ENCODE measurements at places on chromosomes 7 and 10.

DNA sequence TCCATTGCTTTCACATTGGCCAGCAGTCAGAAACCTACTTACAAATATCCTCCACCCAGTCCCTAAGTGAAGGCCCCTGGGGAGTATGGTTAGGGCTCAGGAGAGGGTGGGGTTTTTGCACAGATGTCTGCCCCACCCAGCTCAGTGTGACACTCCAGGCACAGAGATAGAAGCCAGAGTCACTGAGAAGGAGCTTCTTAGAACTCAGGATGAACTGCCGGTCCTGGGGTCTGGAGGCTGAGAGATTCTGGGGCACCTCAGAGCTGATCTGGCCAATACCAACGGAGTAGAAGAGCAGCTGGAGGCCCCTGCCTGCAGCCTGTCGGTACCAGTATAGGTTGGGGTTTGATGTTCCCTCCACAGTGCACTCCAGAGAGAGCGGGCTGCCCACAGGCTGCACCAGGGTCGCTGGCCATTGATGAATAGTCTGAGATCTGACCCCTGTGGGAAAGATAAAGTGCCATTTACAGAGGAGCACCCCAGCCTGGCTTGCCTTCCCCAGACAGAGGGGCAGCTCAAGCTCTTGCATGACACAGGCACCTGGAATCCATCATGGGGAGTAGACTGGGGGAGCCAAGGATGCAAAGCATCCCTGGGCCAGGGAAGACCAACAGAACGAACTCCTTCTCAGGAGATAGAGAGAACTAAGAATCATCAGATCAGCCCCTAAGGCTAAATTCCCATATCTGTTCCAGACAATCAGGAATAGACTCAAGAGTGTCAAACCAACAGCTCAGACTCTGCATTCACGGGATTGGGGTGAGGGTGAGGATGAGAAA is 41.9 kb downstream of the PRSS2 start:
- no peak for DNase-seq

GRCh38 chr7:96991546-96992191 is 13.7 kb upstream of the DLX6 start:
- DNase-seq: no peak

GRCh38 chr10:68084469-68084868 is 9.4 kb upstream of the HERC4 start:
- DNase-seq: no peak

DNA sequence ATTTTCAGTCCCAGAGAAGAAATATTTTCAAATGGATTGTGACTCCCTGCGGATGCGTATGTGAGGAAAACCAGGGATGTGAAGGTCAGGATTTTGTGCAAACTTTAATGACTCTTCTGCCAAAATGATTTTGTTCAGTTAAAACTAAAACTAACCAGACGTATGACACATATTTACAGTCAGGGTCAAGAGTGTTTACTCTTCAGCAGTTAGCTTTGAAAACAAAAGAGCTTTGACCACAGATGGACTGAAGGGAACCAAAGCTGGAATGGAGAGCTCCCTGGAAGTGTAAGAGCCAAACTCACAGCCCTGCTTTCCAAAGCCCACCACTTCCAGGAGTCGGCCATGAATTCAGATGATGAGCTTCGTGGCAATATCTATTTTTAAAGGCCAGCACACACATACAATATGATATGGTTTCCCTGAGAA is 15.5 kb downstream of the SVIL start:
- DNase-seq: no peak

GRCh38 chr7:34315032-34315431 is 343.0 kb upstream of the NPSR1 start:
- no peak for DNase-seq

DNA sequence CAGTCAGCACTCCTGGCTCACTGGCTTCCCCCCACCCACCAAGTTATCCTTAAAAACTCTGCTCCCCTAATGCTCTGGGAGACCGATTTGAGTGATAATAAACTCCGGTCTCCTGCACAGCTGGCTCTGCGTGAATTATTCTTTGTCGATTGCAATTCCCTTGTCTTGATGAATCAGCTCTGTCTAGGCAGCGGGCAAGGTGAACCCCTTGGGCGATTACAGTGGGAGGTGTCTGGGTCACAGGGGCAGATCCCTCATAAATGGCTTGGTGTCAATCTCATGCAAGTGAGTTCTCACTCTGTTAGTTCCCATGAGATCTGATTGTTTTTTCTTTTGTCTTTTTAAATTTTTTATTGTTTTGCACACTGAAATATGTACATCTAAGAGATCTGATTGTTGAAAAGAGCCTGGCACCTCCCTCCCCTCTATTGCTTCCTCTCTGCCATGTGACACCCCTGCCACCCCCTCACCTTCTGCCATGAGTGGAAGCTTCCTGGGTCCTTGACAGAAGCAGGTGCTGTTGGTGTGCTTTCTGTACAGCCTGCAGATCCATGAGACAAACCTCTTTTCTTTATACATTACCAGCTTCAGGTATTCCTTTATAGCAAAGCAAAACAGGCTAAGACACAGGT is 20.5 kb downstream of the OTUD1 start:
- DNase-seq: no peak

- DNase-seq: no peak
These were observed 19.2 kb upstream of the SEC61G start for GRCh38 chr7:54778166-54778565.

- no peak for DNase-seq
These were observed 882.6 kb downstream of the GRM8 start for GRCh38 chr7:126370038-126370668.

GRCh38 chr10:92173996-92174395 is 116.9 kb downstream of the CPEB3 start:
- no peak for DNase-seq

- DNase-seq: no peak
These were observed 297.8 kb upstream of the SEMA3A start for GRCh38 chr7:84492098-84493034.

DNA sequence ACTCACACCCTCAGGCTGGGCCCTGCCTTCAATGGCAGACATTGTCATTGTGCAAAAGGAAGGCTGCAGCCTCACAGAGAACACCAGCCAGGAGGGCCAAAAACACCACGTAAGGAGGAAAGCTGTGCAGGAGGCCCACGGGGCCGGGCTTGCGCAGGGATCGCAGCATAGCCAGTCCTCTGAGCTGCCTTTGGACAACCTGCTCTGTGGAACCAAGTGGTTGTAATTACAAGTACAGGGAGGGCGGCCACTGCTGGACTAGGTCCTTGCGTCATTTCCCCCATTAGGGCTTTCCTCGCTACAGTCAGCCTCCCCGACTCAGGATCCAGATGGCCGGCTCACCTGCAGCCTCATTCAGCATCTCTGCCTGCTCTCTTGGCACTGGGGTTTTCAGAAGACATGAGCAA is 66.9 kb downstream of the FAM53B start:
- no peak for DNase-seq

GRCh38 chr7:151232917-151233701 is 826 bp downstream of the CHPF2 start:
- no peak for DNase-seq

- DNase-seq: no peak
These were observed 80.7 kb downstream of the SLC37A3 start for GRCh38 chr7:140317597-140317996.

- no peak for DNase-seq
These were observed 58.9 kb downstream of the SH2D4B start for GRCh38 chr10:80596391-80597257.

DNA sequence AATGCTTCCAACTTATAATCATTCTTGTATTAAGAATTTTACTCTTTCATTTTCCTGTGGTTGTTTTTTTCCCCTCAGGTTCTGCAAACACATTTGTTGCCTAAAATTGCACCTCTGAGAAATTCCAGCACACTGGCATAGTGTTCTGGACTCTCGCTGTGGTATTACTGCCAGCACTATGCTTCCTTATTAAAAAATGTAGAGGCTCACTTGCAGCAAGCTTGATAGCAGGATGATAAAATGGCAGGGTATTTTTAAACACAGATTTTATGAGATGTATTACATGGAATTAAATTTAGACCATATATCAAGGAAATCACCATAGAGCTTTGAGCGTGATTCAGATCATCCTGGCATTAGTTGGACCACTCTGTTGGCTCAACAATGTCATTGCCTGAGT is 416.7 kb upstream of the AKR1E2 start:
- no peak for DNase-seq

- DNase-seq: no peak
These were observed 17.6 kb downstream of the NT5C3A start for GRCh38 chr7:33044986-33045385.

DNA sequence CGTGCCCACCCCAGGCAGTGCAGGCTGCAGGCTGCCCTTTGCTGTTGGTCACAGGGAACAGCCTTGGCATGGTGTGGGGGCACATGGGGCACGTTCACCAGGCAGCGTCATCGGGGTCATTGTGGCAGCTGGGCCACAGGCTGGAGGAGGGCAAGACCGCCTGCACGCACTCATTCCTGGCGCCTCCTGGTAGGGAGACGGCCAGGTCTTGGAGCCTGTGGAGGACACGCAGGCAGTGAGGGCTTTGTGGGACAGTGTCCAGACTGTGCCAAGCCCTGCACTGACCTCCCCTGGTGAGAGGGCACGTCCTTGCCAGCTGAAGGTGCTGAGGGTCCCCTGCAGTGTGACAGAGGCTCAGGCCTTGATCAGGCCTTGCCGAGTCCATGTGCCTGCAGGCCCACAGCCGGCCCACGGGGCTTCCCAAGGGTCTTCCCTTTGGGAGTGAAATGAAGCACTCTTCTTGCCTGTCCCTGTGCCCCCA is 76.4 kb downstream of the NKX6-2 start:
- DNase-seq: no peak

- no peak for DNase-seq
These were observed 209.1 kb downstream of the PRPF18 start for GRCh38 chr10:13795653-13796555.

GRCh38 chr10:43407148-43407575 is 1.8 kb downstream of the HNRNPF start:
- peak; percentile 29 for DNase-seq

DNA sequence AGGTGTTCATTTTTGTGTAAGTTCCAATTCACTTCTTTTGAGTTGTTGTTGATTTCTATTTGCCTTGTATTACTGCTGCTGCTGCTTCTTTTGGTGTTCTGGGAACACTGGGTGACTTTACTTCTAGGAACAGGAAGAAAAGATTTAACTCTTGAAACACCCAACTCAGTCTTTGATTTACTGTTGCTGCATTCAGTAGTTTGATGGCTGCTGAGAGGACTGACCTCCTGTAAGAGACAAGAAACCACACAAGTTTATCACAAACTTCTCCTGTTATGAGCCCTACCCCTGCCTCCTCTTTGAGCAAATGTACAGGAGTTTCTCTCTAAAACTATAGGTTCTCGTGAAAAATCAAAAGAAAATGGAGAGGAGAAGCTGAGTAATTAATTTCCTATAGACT is 161.7 kb downstream of the CTTNBP2 start:
- no peak for DNase-seq

DNA sequence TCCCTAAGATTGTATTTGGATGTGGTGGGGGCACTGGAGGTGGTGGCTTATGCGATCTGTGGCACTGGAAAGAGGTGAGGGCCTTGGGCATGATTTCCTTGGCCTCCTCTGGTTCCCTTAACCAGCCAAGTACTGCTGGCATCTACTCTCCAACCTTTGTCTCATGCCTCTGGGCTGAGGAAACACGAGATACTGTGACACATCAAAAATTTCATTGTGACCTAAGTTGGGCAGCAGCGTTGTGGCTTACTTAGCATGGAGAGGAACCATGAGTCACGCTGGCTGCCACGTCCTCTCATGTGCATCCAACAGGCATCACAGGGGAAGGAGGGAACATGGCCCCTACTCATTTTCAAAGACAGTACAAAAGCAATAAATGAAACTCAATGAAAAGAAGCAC is 29.7 kb upstream of the GSDME start:
- no peak for DNase-seq

- no peak for DNase-seq
These were observed 16.2 kb downstream of the WNT8B start for GRCh38 chr10:100479037-100479436.

GRCh38 chr7:92809397-92809759 is 27.0 kb downstream of the CDK6 start:
- no peak for DNase-seq

GRCh38 chr10:79242620-79243152 is 104.6 kb upstream of the PPIF start:
- peak; percentile 68 for DNase-seq

GRCh38 chr7:94401428-94401814 is 6.7 kb downstream of the COL1A2 start:
- no peak for DNase-seq

DNA sequence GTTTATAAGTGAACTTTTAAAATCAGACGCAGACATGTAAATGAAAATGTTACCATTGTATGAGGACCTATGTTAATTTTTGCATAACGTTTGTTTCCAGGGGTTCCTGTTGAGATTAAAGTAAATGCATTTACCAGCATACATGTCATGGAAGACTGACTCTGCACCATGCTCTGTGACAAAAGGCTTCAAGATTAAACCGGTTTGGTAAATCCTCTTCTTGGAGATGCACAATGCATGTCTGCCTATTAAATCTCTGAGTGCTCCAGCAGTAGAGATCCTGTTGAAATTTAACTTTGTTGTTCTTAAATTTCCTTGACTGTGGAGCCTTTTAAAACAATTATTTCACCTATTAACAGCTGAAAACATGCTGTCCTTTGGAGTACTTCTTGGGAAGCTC is 36.5 kb upstream of the JAZF1 start:
- DNase-seq: no peak

DNA sequence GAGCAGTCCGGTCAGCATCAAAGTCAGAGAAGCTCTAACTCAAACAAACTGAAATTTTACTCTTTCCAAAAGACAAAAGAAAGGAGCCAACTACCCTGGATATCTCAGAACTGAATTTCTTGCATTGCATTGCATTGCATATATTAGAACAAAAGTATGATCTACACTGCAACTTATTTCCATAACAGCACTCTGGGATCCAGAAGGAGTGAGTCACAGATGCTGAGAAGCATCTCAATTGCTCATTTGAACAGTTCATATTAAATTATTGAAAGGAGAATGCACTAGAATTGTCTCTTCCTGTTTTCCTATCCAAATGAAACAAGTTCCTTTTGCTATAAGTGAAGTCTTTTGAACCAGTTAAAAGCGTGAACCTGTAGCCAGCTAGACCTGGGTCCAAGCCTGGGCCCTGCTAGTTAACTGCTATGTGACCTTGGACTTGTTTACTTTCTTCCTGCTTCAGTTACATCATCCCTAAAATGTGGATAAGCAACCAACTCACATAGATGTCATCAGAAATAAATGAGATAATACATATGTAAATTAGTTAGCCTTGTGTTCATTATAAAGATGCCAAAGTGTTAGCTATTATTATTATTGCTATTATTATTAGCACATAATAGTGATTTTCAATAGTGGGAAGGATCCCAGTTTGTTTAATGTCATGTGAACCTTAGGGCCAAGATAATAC is 184.1 kb downstream of the CREB5 start:
- no peak for DNase-seq

DNA sequence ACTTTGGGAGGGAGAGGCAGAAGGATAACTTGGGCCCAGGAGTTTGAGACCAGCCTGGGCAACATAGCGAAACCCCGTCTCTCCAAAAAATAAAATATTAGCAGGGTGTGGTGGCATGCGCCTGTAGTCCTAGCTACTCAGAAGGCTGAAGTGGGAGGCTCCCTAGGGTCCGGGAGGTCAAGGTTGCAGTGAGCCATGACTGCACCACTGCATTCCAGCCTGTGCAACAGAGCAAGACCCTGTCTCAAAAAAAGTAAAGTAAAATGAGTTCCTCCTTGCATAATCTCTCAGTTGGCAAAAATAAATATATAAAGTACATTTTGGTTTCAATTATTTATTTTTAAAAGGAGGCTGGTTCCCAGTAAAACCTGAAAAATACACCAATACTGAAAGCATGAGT is 11.8 kb downstream of the NANOS1 start:
- no peak for DNase-seq

- peak; percentile 39 for DNase-seq
These were observed 76.8 kb upstream of the LEP start for GRCh38 chr7:128164061-128164954.

All from putamen (tissue), 1 donor.